ENCODE measurements at places on chromosomes 16 and 17. TPM values are rescaled to one million over a fixed set of nuclear protein-coding genes. Genes with fewer than 3 reads are reported as not detected.

- no peak for DNase-seq
These were observed 117.6 kb upstream of the CACNG3 start for GRCh38 chr16:24138575-24138974.

GRCh38 chr16:86045591-86045971, 146.6 kb downstream of the IRF8 start:
- no peak for DNase-seq

The SNAI3 gene
- total RNA-seq: 10.2 TPM

- DNase-seq: no peak
These were observed 91.3 kb upstream of the PLEKHM1 start for GRCh38 chr17:45581860-45582259.

The PSMD3 gene
- 51.8 TPM for total RNA-seq

GRCh38 chr16:70701036-70701435, 15.2 kb upstream of the MTSS2 start:
- no peak for DNase-seq

- no peak for DNase-seq
These were observed 33.1 kb upstream of the SBK1 start for GRCh38 chr16:28259091-28259780.

The TBC1D3 gene
- not detected for total RNA-seq

GRCh38 chr16:74950511-74950910, 34.4 kb downstream of the WDR59 start:
- no peak for DNase-seq

The CMTM2 gene
- total RNA-seq: not detected

DNA sequence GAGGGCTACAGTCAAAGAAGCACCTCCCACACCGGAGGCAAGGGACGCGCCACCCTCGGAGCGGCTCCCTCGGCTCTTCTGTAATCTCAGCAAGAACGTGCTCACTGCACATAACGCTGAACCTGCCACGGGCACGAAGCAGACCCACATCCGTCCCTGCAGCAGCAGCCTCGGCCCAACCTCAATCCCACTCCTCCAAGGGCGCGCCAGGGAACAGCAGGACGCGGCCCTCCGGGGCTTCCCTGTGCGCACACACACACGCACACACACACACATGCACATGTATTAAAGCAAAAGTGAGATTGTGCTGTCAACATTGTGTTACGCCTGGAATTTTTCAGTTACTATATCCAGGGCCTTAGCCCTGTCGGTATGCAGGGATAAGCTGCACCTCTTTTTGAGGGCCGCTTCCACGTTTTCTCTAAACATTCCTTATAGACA, 54.0 kb downstream of the TBC1D16 start:
- no peak for DNase-seq

- no peak for DNase-seq
These were observed 67.2 kb upstream of the WSB1 start for GRCh38 chr17:27226611-27227230.

DNA sequence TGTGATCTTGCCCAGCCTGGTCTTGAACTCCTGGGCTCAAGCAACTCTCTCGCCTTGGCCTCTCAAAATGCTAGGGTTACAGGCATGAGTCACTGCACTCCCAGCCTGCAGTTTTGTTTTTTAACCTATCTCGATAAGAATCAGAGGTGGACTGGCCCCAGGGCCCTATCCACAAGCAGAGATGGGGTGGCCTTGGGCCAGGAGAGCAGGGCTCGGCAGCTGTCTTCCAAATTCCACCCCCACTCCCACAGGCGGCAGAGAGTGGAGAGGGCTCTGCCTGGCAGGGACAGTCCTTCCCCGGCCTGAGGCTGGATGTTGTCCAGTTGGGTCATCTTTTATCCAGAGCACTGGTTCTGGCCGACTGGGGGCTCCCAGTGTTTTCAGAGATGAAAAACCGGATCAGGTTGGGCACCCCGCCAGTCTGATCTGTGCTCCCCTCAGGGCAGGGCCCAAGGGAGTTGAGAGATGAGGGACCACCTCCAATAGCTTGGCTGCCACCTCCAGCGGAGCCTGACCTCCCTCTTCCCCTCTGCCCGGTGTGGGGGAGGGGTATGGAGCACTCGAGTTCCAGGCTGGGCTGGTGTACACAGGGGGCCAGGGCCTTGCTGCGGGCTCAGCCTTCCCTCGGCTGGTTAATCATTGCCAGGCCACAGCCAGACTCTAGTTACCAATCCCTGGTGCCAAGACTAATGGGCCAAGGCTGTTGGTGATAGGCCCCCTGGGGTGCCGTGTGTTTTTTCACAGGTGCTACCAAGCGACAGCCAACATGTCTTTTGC, 30.3 kb upstream of the MYO15B start:
- DNase-seq: no peak

The PRSS21 gene
- 1.6 TPM for total RNA-seq

DNA sequence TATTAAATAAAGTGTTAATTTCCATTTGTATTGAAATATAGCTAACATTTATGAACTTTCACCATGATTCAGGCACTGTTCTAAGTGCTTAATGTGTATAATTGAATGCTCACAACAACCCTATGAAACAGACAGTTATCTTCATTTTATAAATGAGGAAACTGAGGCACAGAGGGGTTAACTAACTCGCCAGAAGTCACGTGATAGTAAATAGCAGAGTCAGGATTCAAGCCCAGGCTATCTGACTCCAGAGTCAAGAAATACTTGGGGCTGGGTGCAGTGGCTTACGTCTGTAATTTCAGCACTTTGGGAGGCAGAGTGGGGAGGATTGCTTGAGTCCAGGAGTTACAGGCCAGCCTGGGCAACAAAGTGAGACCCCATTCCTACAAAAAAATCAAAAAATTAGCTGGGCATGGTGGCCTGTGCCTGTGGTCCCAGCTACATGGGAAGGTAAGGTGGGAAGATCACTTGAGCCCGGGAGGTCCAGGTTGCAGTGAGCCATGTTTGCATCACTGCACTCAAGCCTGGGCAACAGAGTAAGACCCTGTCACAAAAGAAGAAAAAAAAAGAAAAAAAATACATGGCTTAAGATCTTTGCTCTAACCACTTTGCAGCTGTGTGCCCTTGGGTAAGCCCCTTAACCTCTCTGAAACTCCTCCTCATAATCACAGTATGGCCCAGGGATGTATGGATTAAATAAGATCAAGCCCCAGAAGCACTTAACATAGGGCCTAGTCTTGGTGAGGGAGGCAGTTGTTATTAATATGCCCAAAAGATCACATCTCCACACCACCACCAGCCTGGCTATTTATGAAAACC, 29.0 kb downstream of the WSB1 start:
- DNase-seq: no peak

DNA sequence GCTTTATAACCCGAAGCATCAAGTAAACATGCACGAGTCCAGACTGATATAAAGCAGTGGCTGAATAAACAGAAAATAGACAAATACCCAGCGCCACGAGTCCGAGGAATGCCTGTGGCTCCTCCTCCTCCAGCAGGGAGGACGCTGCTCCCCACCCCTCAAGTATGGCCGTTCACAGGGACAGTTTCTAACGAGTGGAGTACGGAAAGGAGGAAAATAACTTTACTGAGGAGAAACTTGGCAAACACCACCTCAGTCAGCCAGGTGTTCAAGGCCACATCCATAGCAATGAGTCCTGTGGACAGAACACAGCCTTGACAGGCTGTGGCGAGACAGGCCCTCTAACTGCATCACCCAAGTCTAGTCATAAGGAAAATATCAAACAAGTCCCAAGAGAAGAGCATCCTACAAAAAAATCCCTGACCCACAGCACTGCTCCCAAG, 9.2 kb downstream of the ZDHHC7 start:
- DNase-seq: no peak

GRCh38 chr17:7079581-7080455, at the start of gene CLEC10A:
Gene CLEC10A, minus strand, starts transcription at chr17:7080251. Its CDS starts 1,439 bp downstream, at chr17:7078812.
- no peak for DNase-seq

The STAC2 gene
- not detected for total RNA-seq

DNA sequence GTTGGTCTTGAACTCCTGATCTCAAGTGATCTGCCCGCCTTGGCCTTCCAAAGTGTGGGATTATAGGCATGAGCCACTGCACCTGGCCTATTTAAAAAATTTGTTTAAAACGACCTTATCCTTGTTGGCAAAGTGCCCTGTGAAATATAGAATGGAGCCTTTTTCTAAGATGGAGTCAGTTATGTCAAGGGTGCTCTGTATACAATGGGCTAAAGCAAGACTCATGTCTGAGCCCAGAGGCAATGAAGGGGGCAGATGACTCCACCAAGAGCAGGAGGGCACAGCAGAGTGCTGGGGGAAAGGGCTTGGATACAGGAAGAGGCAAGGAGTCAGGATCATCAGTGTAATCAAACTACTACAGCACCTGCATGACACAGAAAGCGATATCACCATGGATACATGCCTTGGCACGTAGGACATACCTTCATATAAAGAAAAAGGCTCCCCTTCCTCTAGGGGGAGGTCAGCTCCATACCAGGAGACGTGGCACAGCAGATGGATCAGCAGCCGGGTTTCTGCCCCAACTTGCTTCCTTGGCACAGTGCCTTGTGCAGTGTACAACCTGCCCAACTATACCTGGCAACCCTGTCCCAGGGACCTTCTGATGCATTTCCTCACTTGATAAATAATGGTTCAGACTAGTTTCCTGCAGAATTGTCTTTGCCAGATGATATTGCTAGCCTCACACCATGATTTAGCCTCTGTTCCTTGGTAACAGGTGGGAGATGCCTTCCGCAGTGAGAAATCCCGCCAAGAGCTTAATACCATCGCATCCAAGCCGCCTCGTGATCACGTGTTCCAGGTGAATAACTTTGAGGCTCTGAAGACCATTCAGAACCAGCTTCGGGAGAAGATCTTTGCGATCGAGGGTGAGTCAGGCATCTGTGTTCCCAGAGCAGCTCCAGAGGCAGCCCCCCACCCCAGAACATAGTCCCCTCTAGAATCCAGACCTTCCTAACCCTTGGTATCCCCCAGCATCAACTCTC, 15.3 kb downstream of the ITGAM start:
- DNase-seq: no peak

- no peak for DNase-seq
These were observed 54.1 kb upstream of the SLC12A3 start for GRCh38 chr16:56810954-56811353.

The HP gene
- not detected for total RNA-seq

The HIGD1B gene
- not detected for total RNA-seq

GRCh38 chr17:10738521-10739258, 8.9 kb upstream of the TMEM220 start:
- DNase-seq: no peak

The AXIN2 gene
- 31.6 TPM for total RNA-seq

The OTOP2 gene
- not detected for total RNA-seq

DNA sequence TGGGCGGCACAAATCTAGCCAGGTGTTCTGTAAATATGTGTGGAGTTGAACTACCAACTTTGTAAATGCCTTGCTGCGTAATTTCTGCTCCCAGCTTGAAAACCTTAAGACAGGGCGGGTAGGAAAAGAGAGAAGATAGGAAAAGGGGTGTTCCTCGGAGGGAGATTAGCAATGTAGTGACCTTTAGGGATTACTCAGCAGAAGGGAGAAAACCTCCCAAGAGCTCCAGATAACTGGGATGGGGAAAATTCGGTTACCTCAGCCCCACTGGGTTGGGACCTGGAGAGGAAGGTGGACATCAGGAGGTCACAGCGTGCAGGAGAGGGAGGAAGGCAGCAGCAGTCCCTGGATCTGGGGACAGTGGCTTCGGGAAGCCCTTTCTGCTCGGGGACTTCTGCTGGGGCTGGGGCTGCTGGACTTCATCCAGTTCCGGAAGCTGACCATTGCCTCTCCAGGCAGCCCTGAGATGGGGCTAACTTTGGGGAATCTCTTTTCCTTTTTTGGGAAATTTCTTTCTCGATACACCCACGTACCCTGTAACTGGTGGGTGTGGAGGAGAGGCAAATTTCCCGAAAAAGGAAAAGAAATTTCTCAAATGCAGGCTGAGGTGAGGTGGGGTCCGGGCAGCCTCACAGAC, 39.2 kb downstream of the MPRIP start:
- DNase-seq: no peak

DNA sequence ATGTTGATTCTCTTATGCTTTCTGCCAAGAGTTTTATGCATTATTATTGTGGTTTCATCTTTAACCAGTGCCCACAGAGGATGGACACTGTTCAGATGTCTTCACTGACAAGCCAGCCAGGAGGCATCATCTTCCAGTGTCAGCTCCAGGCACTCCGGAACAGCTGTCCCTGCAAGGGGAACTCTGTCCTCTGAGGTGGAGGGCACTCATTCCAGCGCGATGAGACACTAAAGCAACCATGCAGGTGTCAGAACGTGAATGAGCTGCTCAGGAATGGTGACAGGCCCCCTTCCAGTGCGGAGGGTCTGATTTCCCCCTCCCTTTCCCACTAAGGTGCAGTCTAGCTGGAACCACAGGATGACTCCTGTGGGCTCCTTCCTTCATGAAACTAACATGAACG, 117.5 kb downstream of the NOG start:
- DNase-seq: no peak
